ENCODE measurements at places on chromosomes 5 and 9. TPM values are rescaled to one million over a fixed set of nuclear protein-coding genes. Genes with fewer than 3 reads are reported as not detected.

PCDHB10 gene
- 2.6 TPM for total RNA-seq

AJM1 gene
- 0.52 TPM for total RNA-seq

SLC6A3 gene
- total RNA-seq = not detected

CCNH gene
- 51.7 TPM for total RNA-seq

C6 gene
- not detected for total RNA-seq

PCDHGA11 gene
- 6.8 TPM for total RNA-seq

CCDC152 gene
- 1.6 TPM for total RNA-seq

All from skeletal muscle tissue (tissue), 5 donors.